ENCODE measurements at places on chromosomes 5 and 9.

DNA sequence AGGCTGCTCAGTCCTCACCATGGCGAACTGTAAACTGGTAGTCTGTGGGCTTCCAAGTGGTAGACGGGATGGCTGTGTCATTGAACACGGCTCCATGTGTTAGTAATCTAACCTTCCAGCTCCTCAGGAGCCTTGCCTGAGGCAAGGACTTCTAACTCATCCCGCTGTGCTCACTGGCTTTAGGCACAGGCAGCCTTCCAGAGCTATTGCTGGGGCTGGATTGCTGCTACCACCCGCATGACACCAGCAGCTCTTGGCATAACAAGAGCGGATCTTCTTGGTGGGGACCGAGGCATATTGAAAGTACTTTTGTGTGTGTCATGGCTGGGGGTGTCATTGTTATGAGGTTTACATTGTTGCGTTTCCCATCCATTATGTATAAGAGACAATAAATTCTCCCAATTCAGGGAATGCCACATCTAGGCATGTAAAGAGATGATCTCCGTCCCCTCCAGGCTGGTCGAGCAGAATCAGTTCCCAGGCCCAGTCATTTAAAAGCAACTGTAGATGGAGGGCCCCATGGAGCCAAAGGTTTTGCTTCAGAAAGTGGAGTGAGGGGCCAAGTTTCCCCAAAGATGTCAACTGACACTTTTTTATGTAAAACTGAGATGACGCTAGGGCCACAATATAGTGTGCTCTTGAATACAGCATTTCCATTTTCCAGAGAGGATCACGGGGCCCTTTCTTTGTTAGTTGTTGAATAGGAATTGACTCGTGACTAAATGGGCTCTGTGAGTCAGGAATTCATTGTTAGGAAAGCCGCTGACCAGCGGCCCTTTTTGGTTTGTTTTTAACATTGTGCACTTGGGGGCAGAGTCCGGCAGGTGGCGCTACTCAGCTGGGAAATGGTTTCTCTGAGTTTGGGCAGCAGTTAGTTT, 759.5 kb downstream of the TAF11L14 start:
- DNase-seq: peak; percentile 59

GRCh38 chr9:133090187-133090586, 28.4 kb downstream of the CEL start:
- DNase-seq: no peak

- no peak for DNase-seq
Observed at GRCh38 chr5:156272139-156272538, 54.8 kb upstream of the SGCD start.

DNA sequence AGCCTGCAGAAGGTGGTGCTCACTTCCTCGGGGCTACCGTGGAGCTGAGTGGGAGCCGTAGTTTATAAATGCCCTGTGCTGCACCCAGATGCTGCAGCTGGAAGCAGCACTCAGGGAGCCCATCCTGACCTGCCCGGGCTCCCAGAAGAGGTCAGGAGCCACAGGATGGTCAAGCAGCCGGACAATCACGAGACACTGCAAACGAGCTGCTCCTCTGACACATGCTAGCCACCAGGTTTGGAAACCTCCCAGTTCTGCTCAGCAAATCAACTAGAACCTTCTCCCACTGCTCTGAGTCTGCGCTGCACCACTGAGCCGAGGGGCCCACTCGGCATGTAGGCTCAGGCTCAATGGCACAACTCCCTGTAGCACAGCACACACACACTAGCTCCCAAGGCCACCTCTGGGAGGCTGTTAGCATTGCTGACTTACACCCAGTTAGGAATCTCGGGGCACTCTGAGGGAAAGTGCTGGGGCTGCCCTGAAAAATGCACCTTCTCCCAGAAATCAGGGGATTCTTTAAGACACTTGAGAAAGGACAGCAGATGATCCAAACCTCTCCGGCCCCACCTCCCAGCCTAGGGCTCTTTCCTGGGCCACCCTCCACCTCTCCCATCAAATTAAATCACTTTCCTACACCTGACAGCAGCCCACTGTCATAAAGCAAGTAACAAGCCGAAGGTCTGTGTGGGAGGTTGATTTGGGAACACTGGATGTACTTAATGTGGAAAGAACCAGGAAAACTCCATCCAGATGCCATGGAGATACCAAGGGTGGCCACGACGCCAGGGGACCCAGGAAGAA, 59.1 kb downstream of the PSMB7 start:
- DNase-seq: no peak

DNA sequence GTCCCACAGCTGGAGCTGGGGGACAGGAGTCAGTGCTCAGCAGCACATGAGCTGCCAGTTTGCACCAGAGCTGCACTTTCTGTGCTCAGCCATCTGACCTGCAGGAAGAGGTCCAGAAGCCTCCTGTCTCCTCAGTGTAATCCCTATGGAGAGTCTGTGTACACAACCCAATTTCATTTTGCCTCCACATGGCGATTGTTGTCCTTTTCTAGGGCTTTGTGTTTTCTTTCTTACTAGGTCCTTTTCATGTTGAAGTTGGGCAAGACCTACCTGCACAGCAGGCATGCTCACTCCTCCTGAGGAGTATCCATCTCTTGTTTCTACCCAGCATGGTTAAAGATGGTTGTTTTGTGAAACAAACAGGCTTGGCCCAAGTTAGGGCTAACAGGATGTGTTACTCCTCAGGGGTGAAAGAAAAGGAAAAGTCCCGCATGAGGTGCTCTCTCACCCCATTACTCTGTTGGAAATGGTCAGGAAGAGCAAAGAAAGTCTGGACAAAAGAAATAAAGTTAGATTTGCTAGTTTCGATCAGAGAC, 273.0 kb downstream of the TMEM167A start:
- no peak for DNase-seq

DNA sequence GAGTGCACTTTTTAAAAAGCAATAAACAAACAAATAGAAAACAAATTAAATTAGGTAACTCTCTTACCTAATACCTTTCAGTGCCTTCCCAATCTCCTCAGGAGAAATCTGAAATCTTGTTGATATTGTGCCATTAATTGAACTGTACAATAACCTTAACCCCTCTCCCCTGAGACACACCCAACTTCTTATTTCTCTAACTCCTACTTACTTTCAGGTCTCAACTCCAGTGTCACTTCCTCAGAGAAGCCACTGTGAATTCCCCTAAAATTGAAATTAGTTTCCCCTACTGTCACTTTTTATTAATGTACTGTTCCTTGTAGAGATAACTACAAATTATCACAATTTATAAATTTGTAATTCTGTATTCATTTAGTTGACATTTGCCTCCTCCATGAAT, 295.3 kb upstream of the TNC start:
- DNase-seq: no peak

- no peak for DNase-seq
Observed at GRCh38 chr9:96884443-96884842, 30.1 kb upstream of the ZNF782 start.

DNA sequence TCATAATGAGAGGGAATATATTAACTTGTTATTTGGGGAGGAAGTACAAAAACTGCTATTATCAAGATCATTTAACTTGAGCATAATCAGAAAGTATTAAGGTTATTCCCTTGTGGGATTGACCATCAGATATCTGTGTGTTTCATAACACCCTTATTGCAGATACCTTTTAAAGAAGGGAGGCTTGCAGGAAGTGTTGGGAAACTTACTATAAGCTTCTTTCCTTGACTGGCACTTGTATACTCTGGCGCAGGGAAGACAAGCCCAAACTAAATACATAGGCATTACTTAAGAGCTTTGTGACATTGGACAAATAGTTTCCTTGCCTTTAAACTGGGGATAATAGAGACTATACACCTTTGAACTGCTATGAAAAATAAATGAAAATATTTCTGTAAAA, 50.9 kb downstream of the PIK3R1 start:
- DNase-seq: no peak

All from NCI-H345 (cell line).